ENCODE measurements at places on chromosomes 5 and 9.

DNA sequence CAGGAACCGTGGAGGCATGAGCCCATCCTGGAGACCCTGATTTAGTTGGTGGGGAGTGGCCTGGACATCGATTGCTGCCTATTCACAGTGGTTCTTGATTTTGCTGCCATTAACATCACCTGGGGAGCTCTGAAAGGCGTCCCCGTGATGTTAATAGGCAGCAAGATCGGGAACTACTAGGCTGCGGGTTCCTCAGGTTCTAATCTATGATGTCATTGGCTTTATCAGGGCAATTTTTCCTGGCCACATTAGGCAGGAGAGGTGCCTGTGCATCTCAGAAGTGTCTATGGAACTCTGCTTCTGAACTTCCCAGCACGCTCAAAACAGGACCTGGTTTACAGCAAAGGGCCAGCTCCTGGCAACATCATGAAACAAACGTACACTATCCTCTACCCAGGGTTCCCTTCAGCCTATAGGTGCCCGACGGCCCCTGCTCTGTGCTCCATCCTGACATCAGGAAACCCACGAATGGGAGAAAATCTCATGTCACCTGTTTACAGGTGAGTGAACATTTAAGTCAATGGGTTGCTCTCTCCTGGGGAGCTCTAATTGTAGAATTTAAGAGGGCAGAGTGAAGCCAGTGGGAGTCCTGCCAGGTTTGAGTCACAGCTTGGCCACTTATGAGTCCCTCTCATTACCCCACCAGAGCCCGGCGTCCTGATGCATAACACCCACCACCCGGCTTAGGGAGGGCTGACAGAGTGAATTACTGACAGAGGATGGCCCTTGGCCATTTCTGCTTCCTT, 49.4 kb downstream of the ROPN1L start:
- no peak for DNase-seq

GRCh38 chr5:10660135-10660534, 96.3 kb downstream of the ANKRD33B start:
- DNase-seq = no peak

- DNase-seq = no peak
Observed at GRCh38 chr9:137250329-137251193, 525 bp upstream of the STPG3 start.

DNA sequence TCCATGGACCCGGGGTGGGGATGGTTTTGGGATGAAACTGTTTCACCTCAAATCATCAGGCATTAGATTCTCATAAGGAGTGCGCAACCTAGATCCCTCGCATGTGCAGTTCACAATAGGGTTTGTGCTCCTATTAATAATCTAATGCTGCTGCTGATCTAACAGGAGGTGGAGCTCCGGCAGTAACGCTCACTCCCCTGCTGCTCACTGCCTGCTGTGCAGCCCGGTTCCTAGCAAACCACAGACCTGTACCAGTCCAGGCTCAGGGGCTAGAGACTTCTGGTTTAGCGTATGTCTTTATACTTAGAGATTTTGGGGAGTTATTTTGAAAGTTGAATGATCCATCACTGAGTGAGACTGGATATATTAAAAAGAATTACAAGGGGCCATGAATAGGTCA, 50.2 kb downstream of the RICTOR start:
- no peak for DNase-seq

DNA sequence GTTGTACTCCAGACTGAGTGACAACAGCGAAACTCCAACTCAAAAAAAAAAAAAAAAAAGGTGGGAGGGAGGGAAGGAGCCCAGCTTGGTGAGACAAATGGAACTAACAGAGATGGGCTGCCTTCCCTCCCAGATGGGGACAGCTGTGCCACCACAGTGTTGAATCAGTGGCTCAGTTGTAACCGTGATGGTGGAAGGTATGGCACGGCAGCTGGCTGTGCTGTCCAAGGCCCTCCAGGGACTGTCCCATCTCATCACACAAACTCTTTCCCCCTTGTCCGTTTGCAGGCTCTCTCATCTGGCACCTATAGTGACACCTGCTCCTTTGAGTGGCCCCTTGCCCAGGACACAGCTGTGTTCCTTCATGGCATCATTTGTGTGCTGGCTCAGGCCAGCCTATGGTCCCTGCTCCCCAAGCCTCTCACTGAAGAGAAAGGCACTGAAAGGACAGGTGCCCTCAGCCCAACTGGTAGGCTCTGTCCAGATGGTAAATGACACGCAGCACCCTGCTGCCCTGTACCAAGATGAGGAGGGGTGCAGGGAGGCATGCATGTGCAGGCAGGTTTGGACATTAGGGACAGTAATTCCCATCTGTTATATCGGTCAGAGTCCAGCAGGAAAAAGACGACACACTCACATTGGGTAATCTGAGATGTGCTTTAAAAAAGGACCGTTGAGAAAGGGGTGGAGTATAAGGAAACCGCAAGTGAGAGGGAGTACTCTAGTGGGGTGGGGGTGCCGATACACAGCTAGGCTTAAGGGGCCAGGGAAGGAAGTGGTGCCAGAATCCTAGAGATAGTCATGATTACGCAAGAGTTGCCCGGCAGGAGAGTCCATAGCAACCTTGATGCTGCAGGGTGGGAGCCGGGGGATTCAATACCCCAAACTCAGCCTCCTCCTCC, 4.3 kb downstream of the SMIM33 start:
- DNase-seq = no peak

- DNase-seq = no peak
Observed at GRCh38 chr9:26567976-26568375, 324.6 kb downstream of the CAAP1 start.

DNA sequence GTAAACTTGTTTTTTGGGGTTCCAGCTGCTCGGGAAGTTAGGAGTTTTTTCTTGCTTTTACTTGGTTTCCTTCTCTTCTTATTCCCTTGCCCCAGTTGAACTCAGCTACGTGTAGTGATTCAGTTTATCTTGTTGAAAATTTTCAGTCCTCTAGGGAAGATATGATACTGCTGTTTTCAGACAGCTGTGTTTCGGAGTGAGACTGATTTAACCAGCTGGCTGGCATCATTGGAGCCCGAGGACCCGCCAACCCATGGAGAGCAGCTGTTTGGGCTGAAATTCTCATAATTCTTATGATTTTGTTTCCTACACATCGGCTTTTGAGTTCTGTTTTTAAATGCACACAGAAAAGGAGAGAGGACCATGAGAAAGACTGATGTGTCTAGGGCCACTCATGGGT, 271.5 kb downstream of the NR3C1 start:
- DNase-seq = no peak

GRCh38 chr9:5025416-5025815, 40.3 kb downstream of the JAK2 start:
- DNase-seq = peak; percentile 75

GRCh38 chr9:124818431-124819281, 34.6 kb upstream of the WDR38 start:
- peak; percentile 79 for DNase-seq

DNA sequence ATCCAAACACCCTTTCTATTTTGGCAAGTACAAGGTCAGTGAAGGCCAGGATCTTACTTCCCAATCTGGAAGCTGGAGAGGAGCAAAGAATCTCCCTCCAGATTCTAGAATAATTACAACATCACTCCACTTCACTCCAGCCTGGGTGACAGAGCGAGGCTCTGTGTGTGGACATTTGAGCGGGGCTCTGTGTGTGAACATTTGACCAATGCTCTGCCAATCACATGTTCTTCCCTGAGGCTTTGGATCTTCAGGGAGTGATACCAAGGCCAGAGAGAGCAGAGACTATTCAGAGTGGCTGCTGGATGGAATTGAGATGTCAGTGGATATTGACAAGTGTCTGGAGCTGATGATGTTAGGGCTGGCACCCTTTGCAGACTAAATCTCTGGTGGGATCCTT, 24.7 kb upstream of the ANKRD34B start:
- no peak for DNase-seq

DNA sequence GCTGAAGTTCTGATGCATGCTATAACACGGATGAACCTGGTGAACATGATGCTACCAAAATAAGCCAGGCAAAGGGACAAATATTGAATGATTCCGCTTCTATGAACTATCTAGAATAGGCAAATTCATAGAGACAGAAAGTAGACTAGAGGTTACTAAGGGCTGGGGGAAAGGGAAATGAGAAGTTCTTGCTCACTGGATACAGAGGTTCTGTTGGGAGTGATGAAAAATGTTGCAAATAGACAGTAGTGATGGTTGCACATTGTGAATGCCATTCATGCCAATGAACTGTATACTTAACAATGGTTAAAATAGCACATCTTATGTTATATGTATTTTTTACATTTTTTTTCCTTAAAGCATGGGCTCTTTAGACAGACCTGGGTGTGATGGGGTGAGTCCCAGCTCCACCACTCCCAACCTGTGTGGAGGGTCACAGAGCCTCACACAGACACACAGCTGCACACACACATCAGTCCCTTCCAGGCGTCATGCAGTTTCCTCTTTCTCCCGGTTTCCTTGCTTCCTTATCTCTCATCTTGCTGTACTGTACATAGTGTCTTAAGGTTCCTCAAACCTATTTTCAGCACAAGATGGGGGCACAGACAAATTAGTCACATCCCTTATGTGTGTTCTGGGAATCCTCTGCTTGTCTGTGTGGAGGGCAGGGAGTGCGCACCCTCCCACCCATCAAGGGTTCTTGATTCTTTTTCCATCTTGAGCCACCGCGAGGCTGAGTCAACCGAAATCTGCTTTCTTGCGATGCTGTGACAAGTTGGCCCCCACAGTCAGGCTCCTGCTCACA, 192.9 kb downstream of the CRB2 start:
- DNase-seq = no peak

DNA sequence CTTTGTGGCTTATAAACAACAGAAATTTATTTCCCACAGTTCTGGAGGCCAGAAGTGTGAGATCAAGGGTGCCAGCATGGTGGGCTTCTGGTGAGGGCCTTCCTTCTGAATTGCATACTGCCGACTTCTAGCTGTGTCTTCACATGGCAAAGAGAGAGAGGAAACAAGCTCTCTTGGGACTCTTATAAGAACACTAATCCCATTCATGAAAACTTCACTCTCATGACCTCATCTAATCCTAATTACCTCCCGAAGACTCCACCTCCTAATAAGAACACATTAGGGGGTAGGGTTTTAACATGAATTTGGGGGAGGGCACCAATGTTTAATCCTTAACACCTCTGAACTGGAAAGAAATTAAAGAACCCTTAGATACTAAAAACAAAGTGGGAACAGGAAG, 75.9 kb upstream of the MINAR2 start:
- no peak for DNase-seq

DNA sequence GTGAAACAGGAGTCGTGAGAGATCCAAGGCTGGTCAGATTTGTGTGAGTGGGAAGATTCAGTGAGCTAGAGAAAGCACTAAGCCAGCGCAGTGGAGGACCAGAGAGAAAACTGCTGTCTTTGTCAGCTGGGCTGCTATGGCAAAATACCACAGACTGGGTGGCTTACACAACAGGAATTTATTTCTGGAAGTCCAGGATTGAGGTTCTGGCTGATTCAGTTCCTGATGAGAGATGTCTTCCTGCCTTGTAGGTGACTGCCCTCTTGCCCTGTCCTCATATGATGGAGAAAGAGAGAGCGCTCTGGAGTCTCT, 24.2 kb upstream of the ANKRD33B start:
- peak; percentile 51 for DNase-seq

DNA sequence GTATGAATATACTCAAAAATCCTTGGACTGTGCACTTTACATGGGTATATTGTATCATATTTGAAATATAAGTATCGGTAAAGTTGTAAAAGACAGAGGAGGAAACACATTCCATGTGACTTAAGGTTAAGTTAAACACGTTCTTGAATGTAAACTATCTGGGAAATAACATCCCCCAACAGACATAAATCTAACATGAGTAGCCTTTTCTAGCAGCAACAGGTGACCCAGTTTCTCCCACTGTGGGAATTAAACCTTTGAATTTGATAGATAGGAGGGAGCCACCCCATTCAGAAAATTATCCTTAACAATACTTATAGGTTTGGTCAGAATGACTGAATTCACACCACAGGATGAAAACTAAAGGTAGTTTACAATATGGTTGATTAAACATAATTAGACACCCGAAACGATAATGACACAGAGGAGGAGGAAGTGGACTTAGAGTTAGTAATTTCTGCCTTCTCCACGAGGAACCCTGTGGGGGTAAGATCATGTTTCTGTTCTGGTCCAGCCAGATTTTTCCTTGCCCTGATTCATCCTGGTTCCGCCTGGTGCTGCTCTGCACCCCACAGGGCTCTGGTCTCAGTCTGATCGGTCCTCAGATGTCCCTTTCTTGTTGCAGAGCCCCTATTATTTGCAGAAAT, 84.6 kb upstream of the DNAH5 start:
- no peak for DNase-seq

DNA sequence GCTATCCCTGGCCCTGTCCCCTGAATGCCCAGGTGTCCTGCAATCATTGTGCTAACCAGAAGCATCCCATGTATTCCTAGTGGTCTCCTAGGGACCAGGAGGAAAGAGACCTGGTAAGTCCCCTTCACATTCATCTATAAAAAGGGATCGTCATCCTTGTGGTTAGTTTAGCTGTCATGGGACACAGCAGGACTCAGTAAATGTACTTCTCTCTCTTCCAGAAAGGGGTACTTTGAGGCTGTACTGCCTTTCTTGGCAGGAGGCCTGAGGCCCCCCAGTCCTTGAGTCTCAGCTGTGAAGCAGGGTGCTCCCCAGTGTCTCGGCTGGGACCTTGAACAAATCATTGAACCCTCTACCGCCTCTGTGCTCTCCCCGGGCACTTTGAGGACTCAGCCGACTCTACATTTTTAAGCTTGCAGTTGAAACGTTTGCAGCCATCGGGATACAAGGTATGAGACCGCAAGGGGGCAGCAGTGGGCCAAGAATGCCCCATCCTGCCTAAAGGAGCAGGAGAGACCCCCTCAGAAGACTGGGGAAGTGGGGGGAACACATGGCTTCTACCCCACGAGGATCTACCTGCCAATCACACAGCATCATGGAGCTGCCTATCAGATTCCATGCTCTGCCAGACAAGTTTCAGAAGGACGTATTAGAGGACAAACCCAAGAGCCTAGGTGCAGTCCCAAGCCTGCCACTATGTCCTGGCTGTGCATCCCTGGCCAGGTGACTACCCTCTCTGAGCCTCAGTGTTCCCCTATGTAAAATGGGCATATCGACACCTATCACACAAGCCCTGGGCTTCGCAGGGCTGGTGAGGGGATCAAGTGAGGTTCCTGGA, 2.4 kb upstream of the PHYKPL start:
- DNase-seq = peak; percentile 77

DNA sequence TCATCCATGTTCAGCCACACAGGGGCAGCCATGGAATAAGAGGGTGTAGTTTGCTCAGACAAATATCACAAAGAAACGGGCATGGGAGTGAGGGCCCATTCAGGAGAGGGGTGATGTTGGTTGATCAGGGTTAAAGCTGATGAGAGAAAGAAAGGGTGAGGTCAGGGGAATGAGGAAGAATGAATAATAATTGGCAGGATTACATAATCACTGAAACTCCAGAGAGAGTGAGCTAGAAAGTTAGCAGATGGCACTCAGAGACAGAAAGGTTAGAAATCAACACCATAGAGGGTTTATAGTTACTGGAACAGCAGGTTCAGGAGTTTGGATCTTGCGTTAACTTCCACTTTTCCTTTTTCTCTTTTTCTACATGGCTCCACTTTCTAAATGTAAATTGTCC, 113.9 kb downstream of the TAF11L14 start:
- DNase-seq = no peak

GRCh38 chr9:116390303-116391228, 237.0 kb downstream of the PAPPA start:
- no peak for DNase-seq
